ENCODE measurements at places on chromosomes 5 and 9. TPM values are rescaled to one million over a fixed set of nuclear protein-coding genes. Genes with fewer than 3 reads are reported as not detected.
A peak's percentile ranks its signal among the peaks of the same experiment; 100 is the strongest.

- peak; percentile 63 for DNase-seq
Measured at GRCh38 chr9:136386018-136386417, 12.5 kb upstream of the CARD9 start.

GRCh38 chr5:37071487-37071886 is 177.7 kb downstream of the CPLANE1 start:
- no peak for DNase-seq

Gene NXNL2
- 0.52 TPM for total RNA-seq

GRCh38 chr5:37847978-37848425 is 8.2 kb upstream of the GDNF start:
- no peak for DNase-seq

Measured in M059J (cell line).